Stimulated activated CD4-positive, alpha-beta T cell treated with anti-CD3 and anti-CD28 coated beads, Interleukin-1b, Interleukin-23, amount 100 ng/mL, for 24 hours (primary cell): ENCODE measurements at places on chromosomes 1 and 21.

DNA sequence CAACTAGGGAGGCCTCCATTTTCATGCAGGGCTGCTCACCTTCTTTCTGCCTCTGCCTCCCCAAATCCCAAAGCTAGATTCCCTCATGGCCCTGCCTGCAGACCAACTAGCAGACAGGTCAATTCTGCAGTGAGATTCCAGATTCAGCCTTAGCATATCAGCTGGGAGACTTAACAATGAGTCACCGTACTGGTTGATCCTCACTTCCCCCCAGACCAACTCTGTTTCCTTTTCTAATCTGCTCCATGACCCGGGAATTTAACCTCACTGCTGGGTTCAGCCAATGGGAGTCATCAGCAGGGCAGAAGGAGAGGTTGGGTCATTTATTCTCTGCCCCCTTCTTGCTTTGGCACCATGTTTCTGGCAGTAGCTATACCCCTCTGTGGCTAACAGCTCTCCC lies 140.6 kb upstream of the GRIK3 start:
- DNase-seq = no peak

DNA sequence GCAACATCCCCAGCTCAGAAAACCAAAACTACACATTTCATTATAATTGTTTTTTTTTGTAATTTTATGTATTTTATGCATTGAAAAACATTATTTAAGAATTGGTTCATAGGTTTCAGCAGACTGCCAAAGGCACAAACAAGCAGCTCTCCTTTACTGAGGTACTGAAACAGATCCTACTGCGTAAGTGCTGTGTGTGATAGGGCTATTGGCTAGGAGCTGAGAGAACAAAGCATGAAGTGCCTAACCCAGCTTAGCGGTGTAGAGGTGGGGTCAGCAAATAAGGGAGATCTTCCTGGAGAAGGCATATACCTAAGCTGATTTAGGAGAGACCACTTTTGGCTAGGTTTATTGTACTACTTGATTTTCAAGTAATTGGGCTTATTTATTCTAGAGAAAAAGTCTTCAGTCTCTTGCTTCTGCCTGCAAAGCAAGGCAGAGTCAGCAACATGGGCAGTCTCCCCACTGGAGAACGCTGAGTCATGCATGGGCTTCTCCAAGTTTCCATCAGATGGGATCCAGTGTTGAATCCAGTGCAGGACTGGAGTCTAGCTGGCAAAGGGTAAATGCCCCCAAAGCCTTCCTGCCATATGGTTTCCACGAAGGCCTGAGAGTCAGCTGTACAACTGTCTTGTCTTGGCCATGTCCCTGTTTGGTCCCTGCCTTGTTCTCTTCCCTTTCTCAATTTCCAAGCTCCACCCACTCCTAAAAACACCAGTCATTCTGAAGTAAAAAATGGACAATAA lies 18.0 kb upstream of the YTHDF2 start:
- DNase-seq = no peak

DNA sequence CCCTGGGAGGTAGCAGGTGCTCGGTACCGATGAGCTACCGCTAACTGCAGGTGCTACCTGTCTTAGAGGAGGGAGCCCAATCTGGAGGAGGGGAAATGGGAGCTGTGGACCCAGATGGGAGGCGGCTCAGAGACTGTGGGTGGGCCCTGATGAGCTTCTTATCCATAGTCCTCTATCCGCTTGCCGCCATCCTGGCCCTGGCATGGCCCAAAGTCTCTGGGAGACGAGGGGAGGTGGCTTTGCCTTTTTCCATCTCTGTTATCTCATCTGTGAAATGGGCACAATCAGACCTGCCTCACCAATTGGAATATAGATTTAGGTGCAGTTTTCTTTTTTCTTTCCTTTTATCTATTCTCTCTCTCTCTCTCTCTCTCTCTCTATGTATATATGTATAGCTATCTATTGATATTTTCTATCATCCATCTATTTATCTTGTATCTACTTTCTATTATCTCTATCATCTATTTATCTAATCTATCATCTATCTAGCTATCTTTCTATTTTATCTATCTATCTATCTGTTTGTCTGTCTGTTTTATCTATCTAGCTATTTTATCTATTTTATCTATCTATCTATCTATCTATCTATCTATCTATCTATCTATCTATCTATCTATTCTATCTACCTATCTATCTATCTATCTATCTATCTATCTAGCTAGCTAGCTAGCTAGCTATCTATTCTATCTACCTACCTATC lies 16.5 kb downstream of the TNFRSF1B start:
- no peak for DNase-seq

DNA sequence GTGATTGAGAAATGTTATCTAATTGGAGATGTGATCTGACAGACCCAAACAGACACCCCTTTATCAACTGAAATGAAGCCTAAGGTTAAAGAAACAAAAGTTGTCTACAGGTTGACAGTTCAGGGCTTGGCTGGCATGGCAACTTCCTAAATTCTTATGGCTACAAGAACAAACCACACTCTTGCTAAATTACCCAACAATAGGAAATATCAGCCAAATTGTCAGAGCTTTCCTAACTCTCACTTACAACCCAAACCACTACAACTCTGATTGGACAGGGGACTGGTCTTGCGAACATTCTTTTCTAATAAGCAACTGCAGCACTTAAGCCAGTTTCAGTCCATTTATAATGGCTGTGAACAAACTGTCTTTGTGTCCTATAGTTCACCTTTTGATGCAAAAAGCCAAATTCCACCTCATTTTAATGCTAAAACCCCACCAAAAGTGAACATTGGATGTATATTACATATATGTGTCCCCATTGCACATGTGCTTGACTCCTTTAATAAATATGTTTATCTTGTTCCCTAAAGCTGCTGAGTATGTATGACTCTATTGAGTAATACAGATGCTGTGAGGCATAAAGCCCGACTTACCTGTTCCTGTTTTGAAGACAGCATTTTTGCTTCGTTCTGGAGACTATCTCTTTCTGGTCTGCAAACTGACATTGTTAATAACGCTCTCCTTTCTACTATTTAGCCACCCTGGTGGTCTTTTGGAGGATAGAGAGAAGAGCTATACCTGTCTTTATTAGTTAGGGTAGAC lies 101.3 kb upstream of the HMCN1 start:
- DNase-seq = no peak

DNA sequence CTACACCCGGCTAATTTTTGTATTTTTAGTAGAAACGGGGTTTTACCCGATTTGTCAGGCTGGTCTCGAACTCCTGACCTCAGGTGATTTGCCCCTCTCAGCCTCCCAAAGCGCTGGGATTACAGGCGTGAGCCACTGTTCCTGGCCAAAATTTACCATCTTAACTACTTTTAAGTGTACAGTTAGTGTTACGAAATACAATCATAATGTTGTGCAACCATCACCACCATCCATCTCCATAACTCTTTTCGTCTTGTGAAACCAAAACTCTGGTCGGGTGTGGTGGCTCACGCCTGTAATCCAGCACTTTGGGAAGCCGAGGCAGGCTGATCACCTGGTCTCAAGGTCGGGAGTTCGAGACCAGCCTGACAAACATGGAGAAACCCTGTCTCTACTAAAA lies 14.1 kb upstream of the ZBTB40 start:
- DNase-seq = no peak

DNA sequence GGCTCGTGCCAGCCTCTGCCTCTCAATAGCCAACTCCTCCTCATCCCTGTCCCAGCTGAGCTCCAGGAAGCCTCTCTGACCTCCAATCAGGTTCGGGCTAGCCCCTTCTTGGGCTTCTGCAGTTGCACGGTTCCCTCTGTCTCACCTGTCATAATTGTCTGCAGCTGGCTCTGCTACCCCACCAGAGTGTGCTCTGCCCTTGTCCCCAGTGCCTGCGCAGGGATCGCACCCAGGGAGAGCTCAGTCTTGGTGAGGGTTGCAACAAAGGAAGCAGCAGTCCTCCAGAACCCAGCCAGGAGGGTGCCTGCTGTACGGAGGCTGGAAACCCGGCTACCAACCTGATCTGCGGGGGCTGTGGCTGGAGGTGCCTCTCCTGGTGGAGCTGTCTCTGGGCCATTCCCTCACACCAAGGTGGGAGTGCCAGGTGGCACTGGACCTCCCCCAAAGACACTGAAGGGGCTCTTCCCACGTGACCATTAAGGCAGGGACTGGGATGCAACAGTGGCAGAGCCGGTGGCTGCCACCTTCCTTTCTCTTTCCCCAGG lies 63.5 kb upstream of the DMRTB1 start:
- DNase-seq = no peak

DNA sequence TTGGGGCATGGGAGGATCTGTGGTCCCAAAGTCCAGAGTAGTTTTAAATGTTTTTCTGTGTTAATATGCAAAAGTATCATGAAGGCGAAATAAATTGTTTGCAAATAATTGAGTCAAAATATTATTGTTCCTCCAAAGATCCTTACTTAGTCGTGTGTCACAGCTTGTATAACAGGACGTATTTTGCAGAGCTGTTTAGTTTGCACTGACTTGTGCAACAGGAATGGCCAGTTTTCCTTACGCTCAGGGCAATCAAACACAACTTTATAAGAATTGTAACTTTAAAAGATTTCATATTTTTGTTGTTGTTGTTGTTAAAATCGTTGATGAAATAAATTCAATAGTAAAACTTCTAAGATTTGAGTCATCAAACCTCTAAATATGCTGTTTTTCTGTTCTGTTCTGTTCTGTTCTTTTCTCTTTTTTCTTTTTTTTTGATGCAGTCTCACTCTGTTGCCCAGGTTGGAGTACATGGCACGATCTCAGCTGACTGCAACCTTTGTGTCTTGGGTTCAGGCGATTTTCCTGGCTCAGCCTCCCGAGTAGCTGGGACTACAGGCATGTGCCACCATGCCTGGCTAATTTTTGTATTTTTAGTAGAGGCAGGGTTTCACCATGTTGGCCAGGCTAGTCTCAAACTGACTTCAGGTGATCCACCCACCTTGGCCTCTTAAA lies 60.6 kb downstream of the UCK2 start:
- no peak for DNase-seq

GRCh38 chr1:208782186-208782585 lies 538.0 kb upstream of the PLXNA2 start:
- DNase-seq = no peak

- DNase-seq = no peak
Observed at GRCh38 chr1:245874942-245875580, 632.0 kb downstream of the SMYD3 start.

GRCh38 chr21:45290948-45291612 lies 3.4 kb upstream of the POFUT2 start:
- DNase-seq = no peak

- DNase-seq = no peak
Observed at GRCh38 chr1:89974696-89975470, 20.0 kb upstream of the ZNF326 start.

DNA sequence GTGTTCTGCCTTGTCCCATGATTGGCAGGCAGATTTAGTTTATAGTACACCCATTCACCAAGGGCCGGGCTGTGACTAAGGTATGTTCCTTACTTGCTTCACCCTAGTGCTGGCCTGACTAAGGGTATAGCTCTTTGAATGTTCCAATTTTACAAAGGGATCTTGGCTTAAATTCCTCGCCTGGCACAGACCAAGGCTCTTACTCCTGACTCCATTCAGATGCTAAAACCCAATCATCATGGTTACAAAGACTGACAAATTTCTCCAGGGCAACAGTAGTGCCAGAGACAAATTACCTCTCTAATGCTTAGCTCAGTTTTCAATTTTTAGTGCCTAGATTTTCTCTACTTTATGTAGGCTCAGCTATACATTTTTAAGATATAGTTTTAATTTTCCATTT lies 11.5 kb upstream of the C1orf53 start:
- no peak for DNase-seq

DNA sequence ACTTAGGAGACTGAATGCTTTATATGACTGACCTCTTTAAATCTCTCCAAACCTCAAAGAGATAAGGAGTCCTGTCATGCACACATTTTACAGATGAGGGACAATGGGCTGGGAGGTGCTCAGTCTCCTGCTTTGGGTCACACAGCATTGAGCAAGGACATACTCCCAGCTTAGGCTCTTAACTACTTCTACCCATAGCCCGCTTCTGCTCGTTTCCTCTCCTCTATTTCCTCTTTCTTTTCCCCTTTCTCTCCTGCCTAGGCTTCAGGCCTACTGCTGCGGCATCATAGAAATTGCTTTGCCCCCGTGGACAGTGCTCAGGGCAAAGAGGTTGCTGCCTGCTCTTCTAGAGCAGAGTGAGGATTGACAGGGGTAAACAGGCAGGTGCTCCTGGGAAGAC lies 12.4 kb upstream of the ZNF691 start:
- DNase-seq = no peak

- DNase-seq = no peak
Observed at GRCh38 chr1:206036663-206037455, 13.2 kb upstream of the CTSE start.

GRCh38 chr1:204417074-204417997 lies 5.7 kb upstream of the PPP1R15B start:
- no peak for DNase-seq

GRCh38 chr1:222329493-222330045 lies 218.3 kb downstream of the HHIPL2 start:
- DNase-seq = no peak

DNA sequence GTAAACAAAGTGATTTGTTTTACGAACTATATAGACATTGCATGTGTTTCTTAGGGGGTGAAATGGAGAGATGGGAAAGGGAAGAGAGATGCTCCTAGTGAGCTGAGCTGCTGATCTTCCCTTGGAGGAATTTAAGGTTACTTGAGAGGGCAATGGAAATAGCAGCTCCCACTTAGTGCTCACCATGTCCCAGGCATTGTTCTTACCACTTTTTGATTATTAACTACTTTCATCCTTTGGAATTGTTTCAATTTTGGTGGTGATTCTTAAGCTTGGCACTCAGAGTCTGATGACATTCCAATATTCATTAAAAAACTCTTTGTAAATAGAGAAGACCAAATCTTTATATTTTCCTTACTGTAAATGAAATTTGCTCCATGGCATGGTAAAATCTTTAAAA lies 124.9 kb downstream of the ITSN1 start:
- DNase-seq = no peak

- no peak for DNase-seq
Observed at GRCh38 chr1:232627645-232628334, 2.1 kb downstream of the SIPA1L2 start.

DNA sequence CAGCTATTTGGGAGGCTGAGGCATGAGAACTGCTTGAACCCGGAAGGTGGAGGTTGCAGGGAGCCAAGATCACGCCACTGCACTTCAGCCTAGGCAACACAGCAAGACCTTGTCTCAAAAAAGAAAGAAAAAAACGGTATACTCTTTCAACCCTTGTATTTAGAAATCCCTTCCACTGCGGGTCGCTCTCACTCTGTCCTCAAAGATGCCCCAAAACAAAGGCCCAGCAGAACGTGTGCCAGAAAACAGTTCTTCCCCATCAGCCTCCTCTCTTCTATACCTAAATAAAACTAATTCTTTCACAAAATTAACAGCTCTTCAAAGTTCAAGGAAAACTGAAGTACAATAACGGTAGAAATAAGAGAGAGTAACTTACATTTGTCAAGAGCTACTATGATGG lies 13.2 kb downstream of the SETD4 start:
- DNase-seq = no peak

DNA sequence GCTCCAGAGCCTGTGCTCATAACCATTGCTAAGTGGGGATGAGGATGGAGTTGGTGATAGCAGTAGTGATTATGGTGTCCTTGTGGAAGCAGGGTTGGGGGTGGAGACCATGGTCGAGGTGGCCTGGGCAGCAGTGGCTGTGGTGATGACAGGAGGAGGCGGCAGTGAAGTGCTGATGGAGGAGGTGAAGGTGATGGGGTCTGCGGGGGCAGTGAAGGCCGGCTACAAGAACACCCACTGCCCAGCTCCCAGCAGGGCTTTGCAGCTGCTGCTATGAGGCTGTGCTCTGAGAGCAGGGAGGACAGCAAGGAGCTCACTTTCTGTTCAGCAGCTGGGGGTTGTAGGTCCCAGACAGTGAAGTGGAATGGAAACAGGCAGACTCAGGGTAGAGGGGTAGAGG lies 15.6 kb upstream of the DMBX1 start:
- no peak for DNase-seq
